A375 (cell line): ENCODE measurements at places on chromosomes 4 and X. TPM values are rescaled to one million over a fixed set of nuclear protein-coding genes. Genes with fewer than 3 reads are reported as not detected.

Gene FRAS1
- total RNA-seq, result 0.85 and 1.4 TPM in 2 replicates

Gene SLITRK4
- 1.5 TPM in 2 replicates for total RNA-seq

Gene CXCL8
- 34.0 and 34.1 TPM in 2 replicates for total RNA-seq

Gene ALB
- total RNA-seq, result 0.05 TPM in 1 of 2 replicates, not detected in the other

Gene ERCC6L
- 5.2 and 7.0 TPM in 2 replicates for total RNA-seq

Gene FAM9C
- not detected in 2 replicates for total RNA-seq

Gene STS
- not detected in 2 replicates for total RNA-seq

Gene ODAPH
- total RNA-seq, result not detected in 2 replicates

Gene CXCL5
- total RNA-seq, result not detected in 2 replicates

Gene GLRB
- 3.9 and 4.7 TPM in 2 replicates for total RNA-seq

Gene NPY1R
- total RNA-seq, result 0.15 and 0.45 TPM in 2 replicates

Gene VSIG1
- total RNA-seq, result not detected in 2 replicates

Gene EMCN
- 0.08 TPM in 1 of 2 replicates, not detected in the other for total RNA-seq

Gene VCX
- 20.4 and 20.5 TPM in 2 replicates for total RNA-seq

Gene PAQR3
- 11.4 and 17.9 TPM in 2 replicates for total RNA-seq

Gene ZNF630
- 0.38 and 0.48 TPM in 2 replicates for total RNA-seq

Gene GPRIN3
- total RNA-seq, result 0.19 and 0.27 TPM in 2 replicates

Gene CXCL10
- total RNA-seq, result not detected in 2 replicates

Gene SHROOM2
- total RNA-seq, result 20.2 and 27.6 TPM in 2 replicates

Gene IL21
- total RNA-seq, result not detected in 2 replicates

Gene SPANXA2
- 37.4 and 48.0 TPM in 2 replicates for total RNA-seq

Gene CT45A5
- total RNA-seq, result 105 and 135 TPM in 2 replicates
